ENCODE measurements at places on chromosomes 1 and 21.

DNA sequence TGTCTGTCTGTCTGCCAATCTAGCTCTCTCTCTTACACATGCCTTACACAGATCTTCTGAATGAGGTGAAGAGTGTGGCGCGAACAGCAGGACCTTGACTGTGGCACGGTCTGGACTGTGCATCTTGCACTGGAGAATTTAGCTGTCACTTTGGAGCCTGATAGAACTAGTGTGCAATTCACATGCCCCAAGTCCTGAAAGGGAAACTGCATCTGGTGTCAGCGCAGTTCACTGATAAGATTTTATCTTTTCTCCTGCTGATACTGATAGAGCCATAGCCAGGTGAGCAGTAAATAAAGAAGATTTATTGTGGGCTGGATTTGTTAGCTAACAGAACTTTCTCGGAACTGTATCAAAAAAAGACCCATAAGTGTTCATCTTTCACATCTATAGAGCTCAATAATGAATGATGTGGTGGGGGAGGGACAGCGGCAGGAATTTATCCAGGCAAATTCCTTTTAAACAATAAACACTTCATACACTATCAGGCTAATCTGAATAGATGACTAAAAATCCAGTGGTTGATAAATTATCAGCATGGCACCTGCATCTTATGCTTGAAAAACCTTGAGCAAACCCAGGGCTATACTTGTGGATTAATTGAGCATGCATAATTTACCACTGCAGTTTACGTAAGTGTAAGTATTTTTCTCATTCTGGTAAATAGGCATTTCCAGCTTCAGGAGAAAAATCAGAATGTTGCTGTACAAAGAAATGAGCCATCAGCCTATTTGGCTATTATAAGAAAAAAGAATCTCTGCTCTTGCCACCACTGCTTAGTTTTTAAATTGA lies 104.1 kb downstream of the NTNG1 start:
- DNase-seq: no peak

- no peak for DNase-seq
Measured at GRCh38 chr1:180311011-180311730, 81.1 kb downstream of the LHX4 start.

DNA sequence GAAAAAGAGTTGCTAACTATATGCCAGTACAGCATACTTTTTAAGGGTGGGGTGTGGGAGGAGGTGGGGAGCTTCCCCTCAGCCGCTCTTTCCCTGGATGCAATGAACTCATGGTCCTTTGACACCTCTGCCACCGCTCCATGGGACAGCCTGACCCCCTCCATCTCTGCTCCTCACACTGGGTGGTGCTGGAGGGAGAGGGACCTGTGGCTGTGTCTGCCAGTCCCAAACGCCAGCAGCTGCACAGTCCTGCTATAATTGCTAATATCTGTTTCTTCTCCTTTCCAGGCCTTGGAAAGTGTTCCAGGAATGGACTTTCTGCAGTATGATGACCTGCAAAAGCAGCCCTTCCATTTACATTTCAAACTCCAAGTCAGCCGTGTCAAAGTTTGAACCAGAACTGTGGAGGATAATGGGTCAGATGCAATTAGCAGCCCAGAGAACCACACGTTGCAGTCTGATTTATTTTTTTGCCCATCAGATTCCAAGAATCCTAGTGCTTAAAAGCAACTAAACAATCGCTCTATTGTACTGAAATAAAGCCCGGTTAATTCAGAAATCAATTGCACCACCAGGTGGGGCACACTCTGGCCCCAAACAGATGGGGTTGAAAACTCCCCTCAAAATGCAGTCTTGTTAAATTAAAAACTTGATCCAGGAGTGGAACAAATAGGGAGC lies 160.7 kb upstream of the LMO4 start:
- DNase-seq: no peak

DNA sequence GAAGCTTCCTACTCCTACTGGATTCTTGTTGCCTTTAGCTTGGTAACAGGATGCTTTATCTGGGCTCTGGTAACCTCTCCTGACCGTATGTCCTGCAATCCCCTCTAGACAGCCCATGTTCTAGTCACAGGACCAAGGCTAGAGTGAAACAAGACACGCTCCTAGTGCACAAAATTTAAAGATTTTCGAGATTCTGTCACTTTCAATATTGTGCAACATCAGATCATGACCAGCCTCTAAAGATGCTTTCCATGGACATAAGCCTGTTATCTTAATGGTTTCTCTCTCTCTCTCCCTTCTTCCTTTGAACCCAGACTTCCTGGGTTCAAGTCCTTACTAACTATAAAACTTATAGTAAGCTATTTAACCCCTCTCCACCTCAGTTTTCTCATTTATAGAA lies 1.6 kb upstream of the LY9 start:
- no peak for DNase-seq

GRCh38 chr1:229845410-229846138 lies 219.5 kb downstream of the URB2 start:
- DNase-seq: no peak

GRCh38 chr1:52368383-52369172 lies 2.6 kb upstream of the CC2D1B start:
- DNase-seq: no peak

DNA sequence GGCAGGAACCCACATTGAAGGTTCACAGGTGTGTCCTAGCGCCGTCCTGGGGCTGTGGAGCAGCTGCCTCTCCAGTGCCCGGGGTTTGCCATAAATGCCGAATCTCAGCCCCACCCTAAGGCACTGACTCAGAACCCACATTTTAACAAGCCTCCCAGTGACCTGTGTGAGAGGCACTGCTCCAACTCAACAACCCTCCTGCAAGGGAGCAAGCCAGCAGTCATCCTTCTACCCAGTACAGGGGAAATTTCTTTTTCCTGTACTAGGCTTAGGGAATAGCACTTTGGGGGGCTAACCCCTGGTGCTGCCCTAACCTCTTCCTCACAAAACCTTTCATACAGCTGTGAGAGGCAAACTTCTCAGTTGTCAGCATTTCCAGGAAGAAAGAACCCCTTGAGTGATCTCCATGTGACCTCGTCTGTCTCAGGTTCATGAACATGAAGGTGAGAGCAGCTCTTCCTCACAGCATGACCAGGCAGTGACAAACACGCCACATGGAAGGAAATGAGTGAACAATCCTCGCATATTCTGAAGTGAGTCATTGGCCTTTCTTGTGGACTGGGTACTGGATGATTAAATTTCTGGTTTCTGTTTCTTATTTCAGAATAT lies 11.4 kb upstream of the BCAR3 start:
- DNase-seq: peak; percentile 59

DNA sequence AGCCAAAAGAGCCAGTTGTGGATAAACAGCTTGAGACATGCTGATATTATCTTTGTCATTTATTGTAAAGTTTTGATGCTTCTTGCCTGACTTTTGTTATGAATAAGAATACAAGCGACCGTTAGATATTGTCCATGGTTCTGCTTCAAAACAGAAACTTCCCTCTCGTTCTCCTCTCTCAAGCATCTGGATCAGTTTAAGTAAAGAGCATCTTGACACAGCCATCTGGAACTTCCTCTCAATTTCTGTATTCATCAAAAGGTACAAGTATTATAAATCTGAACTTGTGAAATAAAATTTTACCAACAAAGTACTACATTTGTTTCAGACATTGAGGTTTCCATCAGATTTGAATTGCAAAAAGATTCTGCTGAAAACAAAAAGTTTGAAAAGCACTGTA lies 36.4 kb upstream of the CLDN14 start:
- no peak for DNase-seq

DNA sequence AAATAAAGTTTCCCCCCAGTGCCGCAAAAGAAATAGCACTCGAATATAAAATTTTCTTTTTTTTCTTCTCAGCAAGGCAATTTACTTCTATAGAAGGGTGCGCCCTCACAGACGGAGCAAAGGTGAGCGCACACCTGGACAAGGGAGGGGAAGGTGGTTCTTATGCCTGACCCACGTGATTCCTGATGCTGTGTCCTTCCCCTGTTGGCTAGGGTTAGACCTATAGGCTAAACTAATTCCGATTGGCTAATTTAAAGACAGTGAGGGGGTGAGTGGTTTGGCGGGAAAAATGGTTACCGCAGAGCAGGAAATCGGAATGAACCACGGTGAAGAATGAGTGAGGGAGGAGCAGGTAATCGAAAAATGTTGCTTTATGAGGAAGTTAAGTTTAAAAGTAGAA lies 607 bp upstream of the FAAH start:
- DNase-seq: no peak

DNA sequence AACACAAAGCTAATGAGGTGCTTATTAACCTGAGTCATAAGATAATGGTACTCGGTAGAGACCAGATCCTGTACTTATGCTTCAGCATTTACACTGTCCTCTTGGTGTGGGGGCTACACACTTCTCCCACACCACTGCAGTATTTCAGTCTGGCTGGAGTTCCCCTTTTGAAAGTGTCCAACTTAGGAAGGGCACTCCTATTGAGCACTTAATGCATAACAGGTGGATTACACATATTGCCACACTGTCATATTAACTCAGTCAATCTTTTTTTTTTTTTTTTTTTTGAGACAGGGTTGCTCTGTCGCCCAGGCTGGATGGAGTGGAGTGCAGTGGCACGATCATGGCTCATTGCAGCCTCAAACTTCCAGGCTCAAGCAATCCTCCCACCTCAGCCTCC lies 1.5 kb downstream of the GPATCH4 start:
- no peak for DNase-seq

- no peak for DNase-seq
Measured at GRCh38 chr1:8351693-8352470, 34.0 kb downstream of the SLC45A1 start.

DNA sequence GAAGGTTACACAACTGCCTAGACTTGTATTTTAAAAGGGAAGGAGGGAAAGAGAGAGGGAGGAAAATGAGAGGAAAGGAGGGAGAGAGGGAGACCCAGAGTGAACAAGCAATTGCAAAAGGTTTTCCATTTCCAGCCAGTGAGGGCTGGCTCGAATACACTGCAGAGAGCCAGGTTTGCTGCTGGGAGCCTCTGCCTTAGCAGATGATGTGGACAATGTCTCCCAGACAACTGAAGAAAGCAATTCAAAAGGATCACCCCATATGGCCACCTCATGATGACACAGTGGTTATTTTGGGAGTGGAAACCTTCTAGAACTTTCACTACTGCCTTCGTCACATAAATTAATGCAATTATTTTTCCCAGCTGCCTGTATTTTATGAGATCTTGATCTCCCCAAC lies 86.4 kb downstream of the BCAR3 start:
- DNase-seq: no peak

GRCh38 chr1:117414943-117415342 lies 47.7 kb downstream of the MAN1A2 start:
- DNase-seq: no peak

DNA sequence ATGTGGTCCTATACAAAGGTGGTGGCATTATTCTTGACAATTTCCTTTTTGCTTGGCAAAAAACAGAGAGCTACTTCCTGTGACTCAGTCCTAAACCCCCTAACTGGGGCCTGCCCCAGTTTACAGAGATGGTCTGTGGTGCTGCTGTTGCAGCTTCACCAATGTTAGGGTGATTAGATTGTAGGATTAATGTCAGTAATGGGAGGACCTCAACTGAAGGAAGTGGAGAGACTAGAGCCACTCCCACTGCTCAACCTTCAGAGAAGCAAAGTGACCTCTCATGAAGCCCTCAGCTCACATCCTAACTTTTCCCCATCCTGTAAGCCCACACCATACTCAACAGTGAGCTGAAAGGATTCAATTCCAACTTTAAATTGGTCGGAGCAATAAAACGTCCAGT lies 3.6 kb downstream of the S100A6 start:
- DNase-seq: no peak

DNA sequence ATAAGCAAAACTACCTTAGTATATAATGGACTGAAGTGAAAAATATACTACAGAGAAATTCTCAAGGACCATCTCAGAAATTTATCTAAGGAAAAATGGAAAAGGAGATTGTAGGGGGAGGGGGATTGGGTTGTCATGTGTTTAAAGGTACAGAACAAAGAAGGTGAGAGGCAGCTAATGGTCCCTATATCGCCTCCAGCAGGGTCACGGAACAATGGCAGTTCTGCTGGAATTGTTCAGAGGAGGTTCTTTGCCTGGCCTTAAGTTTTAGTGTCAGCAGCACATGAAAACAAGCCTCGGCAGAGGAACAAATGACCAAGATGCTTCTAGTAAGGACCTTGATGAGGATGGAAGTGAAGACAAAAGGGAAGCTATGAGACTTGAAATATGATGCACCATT lies 42.0 kb upstream of the RGS2 start:
- DNase-seq: no peak

DNA sequence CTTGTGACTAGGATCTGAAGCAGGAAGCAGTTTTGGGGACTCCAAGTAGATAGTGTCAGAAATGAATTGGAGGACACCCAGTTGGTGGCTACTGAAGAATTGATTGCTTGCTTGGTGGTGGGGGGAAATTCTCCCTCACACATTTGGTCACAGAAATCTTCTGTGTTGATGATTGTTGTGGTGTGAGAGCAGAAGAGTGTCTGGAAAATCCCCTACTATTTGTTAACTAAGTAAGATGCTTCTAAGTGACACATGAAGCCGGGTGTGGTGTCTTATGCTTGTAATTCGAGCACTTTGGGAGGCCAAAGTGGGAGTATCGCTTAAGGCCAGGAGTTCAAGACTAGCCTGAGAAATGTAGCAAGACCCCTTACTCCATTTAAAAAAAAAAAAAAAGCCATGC lies 22.5 kb upstream of the IPP start:
- no peak for DNase-seq

DNA sequence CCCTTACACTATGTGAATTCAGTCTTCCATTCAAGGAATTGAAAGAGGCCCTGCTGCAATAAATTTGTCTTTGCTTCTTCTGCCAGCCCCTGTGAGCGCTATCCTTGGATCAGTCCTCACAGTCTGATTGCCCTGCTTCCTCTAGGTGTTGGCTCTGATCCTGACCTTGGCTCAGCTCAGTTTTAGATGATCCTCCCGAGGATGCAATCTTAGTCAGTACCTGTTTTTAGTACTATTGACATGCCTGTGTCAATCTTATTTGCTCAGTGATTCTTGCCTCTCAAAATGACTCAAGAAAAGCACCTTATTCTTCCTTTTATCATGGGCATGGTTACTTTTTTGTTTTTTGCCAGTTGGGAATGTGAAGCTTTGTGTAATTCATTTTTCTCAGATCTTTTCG lies 101.4 kb upstream of the KCNK1 start:
- no peak for DNase-seq

DNA sequence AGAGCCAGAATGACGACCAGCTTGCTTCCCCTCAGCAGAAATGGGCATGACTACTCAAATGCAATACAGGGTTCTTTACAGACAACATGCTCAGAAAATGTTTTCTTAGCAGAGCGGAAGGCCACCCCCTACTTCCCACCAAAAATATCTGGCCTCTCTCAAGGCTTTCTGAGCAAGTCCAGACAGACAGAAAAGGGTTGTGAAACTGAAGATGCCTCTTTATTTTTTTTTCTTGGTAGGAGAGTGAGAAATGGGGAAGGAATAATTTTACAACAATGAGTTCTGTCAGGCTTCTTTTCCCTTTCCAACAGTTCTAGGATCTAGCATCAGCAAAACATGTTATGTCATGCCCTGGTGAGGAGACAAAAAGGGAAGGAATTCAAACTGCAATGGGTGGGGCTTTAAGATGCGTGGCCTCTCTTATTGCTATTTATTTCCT lies 172.0 kb upstream of the CAMK1G start:
- no peak for DNase-seq
